ENCODE measurements at places on chromosomes 12 and 14.

- DNase-seq: no peak
Observed at GRCh38 chr12:130559806-130560205, 156.3 kb downstream of the RIMBP2 start.

DNA sequence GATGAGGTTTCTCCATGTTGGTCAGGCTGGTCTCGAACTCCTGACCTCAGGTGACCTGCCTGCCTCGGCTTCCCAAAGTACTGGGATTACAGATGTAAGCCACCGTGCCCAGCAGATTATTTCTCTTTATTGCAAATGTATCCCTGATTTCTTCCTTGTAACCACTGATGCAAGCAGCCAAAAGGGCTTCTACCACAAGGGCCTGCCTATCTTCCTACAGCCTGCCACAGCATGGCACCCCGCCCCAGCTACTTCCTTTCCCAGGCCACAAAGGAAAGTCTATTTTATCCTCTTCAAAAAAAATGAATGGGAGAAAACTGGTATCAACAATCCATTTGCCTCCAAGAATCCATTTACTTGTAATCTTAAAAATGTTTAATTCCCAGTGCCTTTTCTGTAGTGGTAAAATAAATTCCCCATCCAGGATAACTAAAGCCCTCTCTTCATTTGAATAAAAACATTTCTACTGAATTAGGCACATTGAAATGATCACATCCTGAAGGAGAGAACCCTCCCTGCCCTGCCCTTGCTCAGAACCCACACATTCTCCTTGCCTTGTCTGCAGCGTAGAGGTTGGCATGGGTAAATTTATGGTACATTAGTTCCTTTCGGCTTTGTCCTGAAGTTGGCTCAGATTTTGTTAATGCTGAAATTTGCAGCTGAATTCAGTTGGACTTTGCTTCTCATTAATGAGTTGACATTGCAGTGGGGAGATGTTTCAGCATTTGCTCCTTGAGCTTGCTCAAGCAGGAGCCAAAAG lies 19.2 kb downstream of the GPHB5 start:
- no peak for DNase-seq

DNA sequence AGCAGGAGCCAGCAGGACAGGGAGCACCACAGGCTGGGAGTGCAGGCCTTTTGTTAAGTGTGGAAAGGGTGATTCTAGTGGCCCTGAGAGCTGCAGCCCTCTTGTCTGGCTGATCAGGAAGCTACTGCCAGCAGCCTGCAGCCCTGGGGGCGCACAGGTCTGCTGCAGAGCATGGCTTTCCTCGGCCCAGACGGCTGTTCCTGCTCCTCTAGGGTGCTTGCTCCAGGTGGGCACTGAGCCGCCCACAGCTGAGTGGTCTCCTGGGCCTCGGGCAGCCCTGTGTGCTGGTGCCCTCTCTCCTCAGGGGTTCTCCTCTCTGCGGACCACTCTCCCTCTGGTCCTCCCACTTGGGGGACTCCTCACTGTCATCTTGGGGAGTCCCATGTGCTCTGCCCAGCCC lies 18.9 kb downstream of the CCDC88C start:
- no peak for DNase-seq

GRCh38 chr14:99891900-99892299 lies 98.7 kb downstream of the EML1 start:
- no peak for DNase-seq

- peak; percentile 26 for DNase-seq
Observed at GRCh38 chr14:93007225-93007997, 84.5 kb downstream of the CHGA start.

- DNase-seq: no peak
Observed at GRCh38 chr14:51328064-51328771, 88.2 kb downstream of the TMX1 start.

DNA sequence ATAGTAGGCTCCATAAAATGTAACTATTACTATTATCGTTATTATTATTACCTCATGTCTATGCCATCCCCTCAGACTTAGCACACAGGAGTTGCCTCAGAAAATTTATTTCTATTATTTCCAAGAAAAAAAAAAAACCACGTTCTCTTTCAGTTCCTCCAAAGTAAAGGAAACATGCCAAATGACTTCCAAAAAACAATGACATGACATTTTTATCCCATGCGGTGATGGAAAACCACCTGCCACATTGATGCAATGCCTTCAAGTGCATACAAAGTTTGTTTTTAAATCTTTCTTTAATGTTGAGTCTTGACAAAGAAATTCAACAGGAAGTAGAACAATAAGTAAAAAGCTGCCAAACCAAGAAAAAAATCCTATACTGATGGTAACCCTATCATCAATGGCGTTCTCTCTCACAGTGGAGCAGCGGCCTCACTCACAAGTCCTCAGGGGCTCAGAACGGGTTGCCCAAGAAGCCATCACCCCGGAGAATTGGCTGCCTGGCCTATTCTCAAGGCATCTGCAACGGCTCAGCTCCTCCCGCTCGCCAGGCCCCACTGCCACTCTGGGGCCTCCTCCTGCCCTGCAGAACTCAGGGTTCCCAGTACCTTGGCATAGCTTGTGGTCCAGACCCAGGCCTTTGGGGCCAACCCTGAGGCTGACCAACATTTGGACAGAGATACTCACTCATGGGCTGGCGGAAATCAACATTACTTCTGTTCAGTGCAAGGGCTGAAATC lies 51.9 kb downstream of the SERPINA3 start:
- DNase-seq: no peak

GRCh38 chr12:59405992-59406391 lies 189.8 kb upstream of the SLC16A7 start:
- no peak for DNase-seq

DNA sequence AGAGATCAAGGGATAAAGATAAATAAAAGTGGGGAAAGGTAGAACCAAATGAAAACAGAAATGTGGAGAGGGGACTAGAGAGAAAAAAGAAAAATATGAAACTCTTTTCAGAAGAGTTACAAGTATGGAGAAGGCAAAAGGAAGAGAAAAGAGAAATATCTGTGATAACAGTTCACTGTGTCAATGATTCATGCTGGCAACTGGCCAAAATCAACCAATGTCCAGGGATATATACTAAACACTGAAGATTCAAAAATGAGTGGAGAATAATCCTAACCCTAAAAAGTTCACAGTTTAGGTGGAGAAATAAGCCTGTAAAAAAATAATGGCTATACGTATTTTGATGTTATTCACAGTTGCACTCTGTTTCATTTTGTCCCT lies 372.3 kb upstream of the KITLG start:
- DNase-seq: peak; percentile 11

DNA sequence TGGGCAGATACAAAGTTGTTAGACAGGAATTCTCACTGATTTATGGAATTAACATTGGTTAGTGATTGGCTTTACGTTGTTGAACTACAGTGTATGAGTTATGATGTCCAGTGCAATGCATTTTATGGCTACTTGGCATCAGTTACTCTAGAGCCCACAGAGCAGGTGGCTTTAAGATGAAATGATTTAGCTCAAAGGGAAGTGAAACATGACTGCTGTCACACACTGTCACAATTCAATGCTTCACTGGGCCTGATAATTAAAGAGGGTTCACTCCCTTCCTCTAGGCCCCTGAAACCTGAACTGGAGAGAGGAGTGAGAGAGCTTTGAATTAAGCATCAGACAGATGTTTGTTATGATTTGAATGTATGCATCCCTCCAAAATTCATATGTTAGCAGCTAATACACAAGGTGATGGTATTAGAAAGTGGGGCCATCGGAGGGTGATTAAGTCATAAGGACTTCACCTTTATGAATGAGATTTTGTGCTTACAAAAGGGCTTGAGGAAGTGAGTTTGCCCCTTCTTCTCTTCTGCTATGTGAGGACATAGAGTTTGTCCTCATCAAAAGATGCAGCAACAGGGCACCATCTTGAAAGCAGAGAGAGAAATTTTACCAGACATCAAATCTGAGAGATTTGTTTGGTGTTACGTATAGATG lies 175.8 kb upstream of the GRIN2B start:
- no peak for DNase-seq

DNA sequence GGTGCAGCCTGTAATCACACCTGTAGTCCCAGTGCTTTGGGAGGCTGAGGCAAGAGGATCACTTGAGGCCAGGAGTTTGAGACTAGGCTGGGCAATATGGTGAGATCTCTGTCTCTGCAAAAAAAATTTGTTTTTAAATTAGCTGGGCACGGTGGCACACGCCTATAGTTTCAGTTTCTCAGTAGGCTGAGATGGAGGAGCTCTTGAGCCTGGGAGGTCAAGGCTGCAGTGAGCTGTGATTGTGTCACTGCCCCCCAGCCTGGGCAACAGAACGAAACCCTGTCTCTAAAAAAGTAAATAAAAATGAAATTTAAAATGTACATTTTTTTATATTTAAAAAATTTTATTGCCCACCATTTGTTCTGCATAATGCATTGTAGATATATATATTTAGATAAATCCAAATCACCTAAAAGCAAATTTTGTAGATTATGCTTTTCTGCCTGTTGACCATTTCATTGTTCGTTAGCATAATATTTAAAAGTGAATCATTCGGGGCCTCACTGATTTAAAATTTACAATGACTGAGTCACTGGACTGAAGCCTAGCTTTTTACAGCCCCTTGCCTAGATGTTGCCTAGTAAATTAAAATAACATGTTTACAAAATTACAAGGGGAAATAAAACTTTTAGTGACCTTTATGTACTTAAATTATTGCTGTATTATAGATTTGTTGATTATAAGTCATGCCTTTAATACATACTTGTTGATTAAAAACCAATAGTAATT lies 87.9 kb downstream of the USP15 start:
- no peak for DNase-seq

DNA sequence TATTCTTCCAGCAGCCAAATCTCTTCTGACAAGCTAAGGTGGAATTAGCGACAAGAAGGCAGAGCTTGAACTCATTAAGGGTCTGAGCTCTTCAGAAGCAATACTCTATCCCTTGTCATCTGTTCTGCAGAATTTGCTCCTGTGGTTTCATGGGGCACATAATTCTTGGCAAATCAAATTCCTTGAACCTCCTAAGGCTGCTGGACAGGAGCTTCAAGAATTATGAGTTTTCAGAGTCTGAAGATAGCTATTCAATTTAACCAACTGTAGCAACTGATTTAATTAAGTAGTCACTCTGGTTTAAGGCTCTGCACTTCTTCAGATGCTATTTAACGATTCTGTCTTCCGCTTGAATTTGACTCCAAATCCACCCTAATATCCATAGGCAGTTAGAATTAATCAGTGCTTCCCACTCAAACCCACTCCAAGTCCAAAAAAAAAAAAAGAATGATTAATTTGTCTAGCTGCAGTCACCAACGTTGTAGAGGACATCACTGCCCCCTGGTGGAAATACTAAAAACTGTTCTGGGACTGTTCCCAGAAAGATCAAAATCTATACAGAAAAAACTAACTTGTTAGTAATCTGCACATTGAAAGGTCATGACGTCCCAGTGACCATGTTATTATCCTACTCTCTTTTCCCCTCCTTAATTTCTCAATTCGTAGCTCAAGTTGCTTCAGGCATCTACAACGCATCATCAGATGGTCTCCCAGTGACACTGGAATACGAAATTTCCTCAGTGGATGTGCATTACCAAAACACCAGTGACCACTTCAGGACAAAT lies 169.9 kb downstream of the KIF21A start:
- peak; percentile 6 for DNase-seq

- no peak for DNase-seq
Observed at GRCh38 chr14:29486132-29486531, 441.5 kb downstream of the PRKD1 start.

- DNase-seq: no peak
Observed at GRCh38 chr12:129467289-129467688, 436.5 kb downstream of the TMEM132D start.

- no peak for DNase-seq
Observed at GRCh38 chr12:92898755-92899154, 30.3 kb downstream of the EEA1 start.

- DNase-seq: no peak
Observed at GRCh38 chr14:64755781-64756221, 51.6 kb downstream of the PLEKHG3 start.

DNA sequence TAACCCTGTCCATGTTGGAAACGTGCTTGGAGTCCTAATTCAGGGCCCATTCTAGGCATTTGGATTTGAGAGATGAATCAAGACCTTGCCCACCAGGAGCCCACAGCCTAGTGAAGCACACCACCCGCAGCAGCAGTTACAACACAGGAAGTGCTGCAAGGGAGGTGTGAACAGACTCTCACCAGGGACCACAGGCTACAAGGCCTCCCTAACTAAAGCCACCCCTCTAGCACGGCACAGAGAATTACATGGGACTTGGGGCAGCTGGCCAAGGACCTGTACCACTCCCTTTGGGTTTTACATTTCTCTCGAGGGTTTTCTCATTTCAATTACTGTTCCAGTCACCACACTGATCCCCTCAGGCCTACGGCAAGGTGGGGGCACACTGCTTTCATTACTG lies 49.5 kb upstream of the FOXN3 start:
- no peak for DNase-seq

GRCh38 chr14:53848854-53849253 lies 107.8 kb downstream of the BMP4 start:
- no peak for DNase-seq

GRCh38 chr12:103698752-103699560 lies 111.9 kb downstream of the STAB2 start:
- DNase-seq: no peak

- no peak for DNase-seq
Observed at GRCh38 chr12:52079576-52080402, at the start of gene SMIM41. Gene SMIM41, plus strand, starts transcription at chr12:52079704. Its CDS starts 76 bp downstream, at chr12:52079780.

Data from amniotic stem cell (primary cell).